ENCODE measurements at places on chromosomes 16 and 17. TPM values are rescaled to one million over a fixed set of nuclear protein-coding genes. Genes with fewer than 3 reads are reported as not detected.

DNA sequence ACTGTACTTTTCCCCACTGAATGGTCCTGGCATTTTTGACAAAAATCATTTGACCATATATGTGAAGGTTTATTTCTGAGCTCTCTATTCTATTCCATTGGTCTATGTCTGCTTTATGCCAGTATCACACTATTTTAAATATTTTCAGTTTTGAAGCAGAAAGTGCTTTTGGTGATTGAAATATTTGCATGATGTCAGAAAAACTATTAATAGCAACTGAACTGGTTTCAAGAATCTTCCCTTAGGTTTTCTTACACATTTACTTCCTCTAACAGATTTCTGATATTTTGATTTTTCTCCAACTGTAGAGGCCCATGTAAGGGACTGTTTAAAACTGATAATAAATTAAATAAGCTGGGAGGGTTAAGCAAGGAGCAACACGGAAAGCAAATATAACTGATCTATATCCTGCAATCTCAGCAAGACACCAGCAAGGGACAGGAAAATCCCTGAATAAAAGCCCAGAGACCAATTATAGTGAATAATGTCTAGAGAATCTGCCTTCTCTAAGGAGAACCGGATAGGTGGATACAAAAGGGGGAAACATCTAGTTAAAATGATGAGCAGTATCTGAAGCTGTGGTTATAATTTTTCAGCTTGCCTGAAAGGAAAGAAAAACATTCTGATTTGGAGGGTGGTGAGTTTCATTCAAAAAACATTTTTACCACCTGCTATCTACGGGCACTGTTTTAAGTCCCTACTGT, 80.9 kb upstream of the STAC2 start:
- DNase-seq = no peak

OR1A1 gene
- not detected for total RNA-seq

HEATR9 gene
- total RNA-seq = not detected

- DNase-seq = peak; percentile 92
Measured at GRCh38 chr17:45307290-45308015, 9.4 kb downstream of the MAP3K14 start.

DNA sequence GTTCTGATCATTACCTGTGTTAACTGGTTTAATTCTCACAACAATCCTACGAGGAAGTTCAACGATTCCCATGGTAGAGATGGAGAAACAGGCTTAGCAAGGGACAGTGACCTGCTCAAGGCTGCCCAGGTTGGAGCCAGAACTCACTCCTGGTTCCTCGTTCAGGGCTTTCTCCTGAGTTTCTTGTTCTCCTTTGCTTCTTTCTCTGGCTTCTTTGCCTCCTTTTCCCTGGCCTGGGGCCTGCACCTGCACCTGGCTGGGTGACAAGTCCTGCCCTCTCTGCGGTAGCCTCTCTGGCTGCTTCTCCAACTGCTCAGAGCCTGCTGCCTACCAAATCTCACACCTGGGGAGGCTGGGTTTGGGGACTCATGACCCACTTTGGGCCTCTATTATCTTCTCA, 2.8 kb downstream of the CCL22 start:
- DNase-seq = no peak

DNA sequence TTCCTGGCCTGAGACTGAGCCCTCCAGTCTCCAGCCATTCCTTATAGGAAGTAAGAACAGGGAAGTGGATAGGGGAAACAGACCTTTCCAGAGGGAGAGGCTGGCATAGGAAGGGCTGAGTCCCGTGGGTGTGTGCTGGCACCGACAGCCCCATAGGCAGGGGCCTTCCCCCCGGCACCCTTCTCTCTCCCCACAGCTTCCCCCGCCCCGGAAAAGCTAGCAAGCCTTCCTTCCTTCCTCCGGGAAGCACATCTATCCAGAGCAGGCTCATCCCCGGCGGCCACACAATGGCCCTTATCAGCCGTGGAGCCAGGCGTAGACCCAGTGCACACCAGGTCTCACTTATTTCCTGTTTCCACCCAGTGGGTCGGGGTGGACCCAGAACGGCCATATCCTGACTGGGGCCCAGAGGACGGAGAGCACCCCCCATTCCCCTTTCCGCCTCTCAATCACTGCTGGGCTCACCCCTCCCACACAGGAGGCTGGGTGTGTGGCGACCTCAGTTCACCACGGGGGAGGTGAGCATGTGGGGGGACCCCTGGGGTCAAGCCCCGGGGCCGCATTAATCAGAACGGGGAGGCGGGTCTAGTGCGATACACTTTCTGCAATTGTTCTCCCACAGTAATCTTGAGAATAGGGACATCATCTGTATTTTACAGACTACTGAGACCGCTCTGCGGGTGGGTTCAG, 950 bp upstream of the MYO1C start:
- no peak for DNase-seq

DNA sequence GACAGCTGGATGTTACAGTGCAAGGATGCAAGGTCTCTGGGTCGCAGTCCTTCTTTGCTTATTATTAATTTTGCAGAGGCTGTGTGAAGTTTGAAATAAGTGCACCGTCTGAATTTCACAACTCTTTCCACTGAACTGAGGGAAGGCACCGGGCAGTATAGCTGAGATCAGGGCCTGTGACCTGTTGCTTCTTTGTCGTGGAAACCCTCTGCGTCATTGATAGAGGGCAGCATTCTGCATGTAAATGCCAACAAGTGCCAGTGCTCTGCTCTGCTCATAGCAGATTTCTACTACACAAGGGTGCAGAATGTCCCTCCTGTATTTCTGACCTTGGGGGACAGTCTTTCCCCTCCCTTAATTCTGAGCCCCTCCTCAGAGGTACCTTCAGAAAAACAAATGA, 26.0 kb downstream of the CD300LF start:
- no peak for DNase-seq

CPHXL2 gene
- not detected for total RNA-seq

ANKRD40CL gene
- total RNA-seq = not detected

PERCC1 gene
- total RNA-seq = not detected

- no peak for DNase-seq
Measured at GRCh38 chr16:10584981-10585438, 4.6 kb upstream of the EMP2 start.

- DNase-seq = no peak
Measured at GRCh38 chr16:2426941-2427361, 2.3 kb upstream of the CCNF start.

SREBF1 gene
- total RNA-seq = 128 TPM

DNA sequence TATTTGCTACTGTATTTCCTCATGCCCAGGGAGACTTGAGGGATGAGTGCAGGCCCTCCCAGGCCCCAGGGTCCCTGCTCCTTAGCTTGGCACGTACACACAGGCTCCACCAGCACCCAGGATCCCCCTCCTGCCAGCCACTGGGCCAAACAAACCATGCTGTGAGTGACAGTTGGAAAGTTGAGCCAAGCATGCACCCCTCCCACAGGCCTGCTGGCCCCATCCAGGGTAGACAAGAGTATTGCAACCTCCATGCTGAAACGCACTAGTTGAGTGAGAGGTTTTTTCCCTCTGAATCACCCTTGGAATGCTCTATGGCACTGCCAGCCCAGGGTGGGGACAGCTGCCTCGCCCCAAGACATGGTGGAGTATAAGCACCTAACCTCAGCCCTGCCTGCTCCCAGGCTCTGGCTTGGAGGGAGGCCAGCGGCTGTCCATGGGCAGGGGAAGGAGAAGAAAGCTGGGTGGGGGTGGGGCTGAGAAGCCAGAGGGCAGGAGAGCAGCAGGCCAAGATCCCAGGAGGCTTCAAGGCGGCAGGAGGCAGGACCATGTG, 49.6 kb downstream of the PITPNM3 start:
- no peak for DNase-seq

GRCh38 chr16:56614549-56614991, 6.2 kb downstream of the MT2A start:
- DNase-seq = peak; percentile 42

ESRP2 gene
- total RNA-seq = under 0.01 TPM

DNA sequence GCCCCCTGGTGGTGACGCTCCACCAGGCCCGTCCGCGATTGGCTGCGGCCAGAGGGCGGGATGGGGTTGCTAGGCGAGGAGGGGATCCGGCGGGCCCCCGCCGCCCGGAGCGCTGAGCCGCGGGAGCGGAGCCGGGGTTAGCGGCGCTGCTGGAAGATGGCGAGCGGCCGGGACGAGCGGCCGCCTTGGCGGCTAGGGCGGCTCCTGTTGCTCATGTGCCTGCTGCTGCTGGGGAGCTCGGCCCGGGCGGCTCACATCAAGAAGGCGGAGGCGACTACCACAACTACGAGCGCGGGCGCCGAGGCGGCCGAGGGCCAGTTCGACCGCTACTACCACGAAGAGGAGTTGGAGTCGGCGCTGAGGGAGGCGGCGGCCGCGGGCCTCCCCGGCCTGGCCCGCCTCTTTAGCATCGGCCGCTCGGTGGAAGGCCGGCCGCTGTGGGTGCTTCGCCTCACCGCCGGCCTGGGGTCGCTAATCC, at the start of gene CPD:
Gene CPD (plus strand): TSS at position 103 of the 478 bp plus-strand sequence. CDS start 54 bp downstream, at position 157.
- peak; percentile 94 for DNase-seq

DNA sequence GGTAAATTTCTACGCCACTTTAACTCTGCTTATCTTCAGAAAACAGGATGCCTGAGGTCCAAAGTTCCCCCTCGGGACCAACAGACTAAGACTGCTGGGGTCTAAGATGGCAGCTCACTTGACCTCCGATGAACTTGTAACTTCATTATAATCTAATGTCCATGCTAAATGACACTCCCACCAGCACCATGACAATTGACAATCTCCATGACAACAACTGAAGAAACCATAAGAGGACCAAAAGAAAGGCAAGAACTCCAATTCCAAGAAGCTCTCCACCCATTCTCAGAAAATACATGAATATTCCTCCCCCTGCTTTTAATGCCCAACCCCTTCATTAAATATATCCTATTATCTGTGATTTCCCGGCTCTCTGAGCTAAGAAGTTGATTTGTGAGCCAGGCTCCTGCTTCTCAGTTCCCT, 7.5 kb downstream of the CCL4 start:
- no peak for DNase-seq

CPSF4L gene
- total RNA-seq = not detected

DNA sequence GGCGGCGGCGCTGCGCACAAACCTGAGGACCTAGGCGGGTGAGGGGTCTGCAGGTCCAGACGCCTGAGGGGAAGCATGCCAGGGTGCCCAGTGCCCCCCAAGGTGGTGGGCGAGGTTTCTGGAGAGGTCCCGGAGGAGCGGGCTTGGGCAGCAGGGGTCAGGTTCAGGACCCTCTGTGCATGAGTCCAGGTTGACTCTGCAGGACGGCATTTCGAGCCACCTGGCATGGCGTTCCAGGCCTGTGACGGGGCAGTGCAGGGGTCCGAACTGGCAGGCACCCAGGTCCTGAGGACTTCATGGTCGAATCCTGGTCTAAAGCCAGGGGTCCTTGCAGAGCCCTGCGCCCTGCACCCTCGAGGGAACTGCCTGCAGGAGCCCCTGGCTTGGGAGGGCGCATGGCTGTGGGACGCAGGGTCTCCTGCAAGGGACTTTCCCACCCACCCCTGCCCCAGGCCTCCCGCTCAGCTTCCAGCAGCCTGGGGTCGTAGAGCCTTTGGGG, 3.5 kb downstream of the SLC16A3 start:
- no peak for DNase-seq

GRCh38 chr17:8397636-8398035, at the start of gene RNF222:
RNF222 (minus strand) TSS chr17:8397827; CDS start chr17:8393461, 4,366 bp downstream.
- no peak for DNase-seq

GRCh38 chr16:72482695-72483094, 310.7 kb upstream of the PMFBP1 start:
- DNase-seq = peak; percentile 13

GRCh38 chr17:64133546-64134215, 3.7 kb upstream of the ERN1 start:
- peak; percentile 73 for DNase-seq

GRCh38 chr17:29972277-29972676, 30.8 kb downstream of the EFCAB5 start:
- no peak for DNase-seq

KRTAP4-16 gene
- not detected for total RNA-seq

- peak; percentile 80 for DNase-seq
Measured at GRCh38 chr17:59963738-59964481, 630 bp downstream of the RNFT1 start.

METRN gene
- total RNA-seq = 44.5 TPM

- no peak for DNase-seq
Measured at GRCh38 chr16:82598771-82599170, 28.0 kb upstream of the CDH13 start.

KIF18B gene
- total RNA-seq = 5.2 TPM

DNA sequence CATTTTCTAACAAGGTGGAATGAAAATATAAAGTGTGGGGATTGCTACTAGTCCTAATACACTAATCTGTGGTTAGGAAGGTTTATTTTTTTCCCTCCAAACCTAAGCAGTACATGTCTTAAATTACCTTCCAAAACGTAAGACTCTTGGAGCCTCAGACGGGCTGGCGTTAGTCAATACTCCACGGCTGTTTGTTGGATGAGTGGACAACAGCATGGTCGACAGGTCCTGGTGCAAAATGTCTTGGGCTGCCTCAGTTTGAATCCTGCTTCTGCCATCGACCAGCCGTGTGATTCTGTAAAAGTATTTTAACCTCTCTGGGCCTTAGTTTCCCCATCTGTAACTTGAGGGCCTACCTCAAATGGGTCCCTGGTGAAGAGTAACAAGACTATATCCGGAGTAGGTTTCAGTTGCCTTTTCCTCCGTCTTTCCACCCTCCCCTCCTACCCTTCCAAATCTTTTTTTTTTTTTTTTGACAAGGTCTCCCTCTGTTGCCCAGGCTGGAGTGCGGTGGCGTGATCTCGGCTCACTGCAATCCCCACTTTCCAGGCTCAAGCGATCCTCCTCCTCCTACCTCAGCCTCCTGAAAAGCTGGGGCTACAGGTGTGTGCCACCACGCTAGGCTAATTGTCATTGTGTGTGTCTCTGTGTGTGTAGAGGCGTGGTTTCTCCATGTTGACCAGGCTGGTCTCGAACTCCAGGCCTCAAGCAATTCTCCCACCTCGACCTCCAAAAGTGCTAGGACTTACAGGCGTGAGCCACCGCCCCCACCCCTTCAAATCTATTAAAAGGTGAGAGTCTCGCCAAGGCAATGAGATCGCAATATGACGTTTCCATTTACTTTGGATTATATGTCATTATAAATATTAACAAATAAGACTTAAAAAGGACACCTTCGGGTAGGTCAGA, 5.8 kb downstream of the SCGB1C2 start:
- no peak for DNase-seq

- peak; percentile 63 for DNase-seq
Measured at GRCh38 chr16:9138731-9139501, 47.5 kb downstream of the HAPSTR1 start.

- DNase-seq = no peak
Measured at GRCh38 chr16:50038756-50039529, 13.9 kb downstream of the CNEP1R1 start.

GRCh38 chr17:1022278-1023024, 25.5 kb downstream of the TIMM22 start:
- DNase-seq = no peak

- DNase-seq = no peak
Measured at GRCh38 chr17:46722662-46723285, 95.7 kb downstream of the WNT3 start.

SMPD3 gene
- total RNA-seq = 0.86 TPM
